ENCODE measurements at places on chromosomes 3 and 15. TPM values are rescaled to one million over a fixed set of nuclear protein-coding genes. Genes with fewer than 3 reads are reported as not detected.

DNA sequence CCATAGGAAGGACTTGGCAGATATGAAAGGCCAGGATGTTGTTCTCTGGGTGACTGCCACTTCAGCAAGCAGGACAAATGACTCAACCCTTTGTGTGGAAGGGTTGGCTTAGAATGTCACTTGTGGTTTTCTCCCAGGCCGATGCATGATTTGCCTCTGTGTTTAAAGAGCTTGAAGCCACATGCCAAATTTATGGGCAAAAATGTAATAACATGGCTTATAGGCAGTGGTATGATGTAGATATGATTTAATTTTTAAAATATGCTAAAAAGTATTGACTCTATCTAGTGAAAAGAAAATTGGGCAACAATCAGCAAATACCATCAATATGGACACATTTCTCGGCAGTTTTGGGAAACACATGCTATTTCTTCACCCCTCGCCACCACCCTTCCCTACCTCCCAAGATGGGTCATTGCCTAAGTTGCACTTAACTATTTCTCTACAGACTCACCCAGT lies 114.6 kb downstream of the CYP19A1 start:
- no peaks in the 10 kb centered on the region for H3K27me3 ChIP-seq
- no peaks in the 10 kb centered on the region for H3K36me3 ChIP-seq
- H3K27ac ChIP-seq, result peak overlapping the region; percentile 48
- H3K4me1 ChIP-seq, result peaks cover 25% of the 10 kb centered on the region
- DNase-seq, result peak; percentile 86

GRCh38 chr3:122314228-122314876 lies 10.7 kb upstream of the CSTA start:
- no peak overlapping the region for H3K4me3 ChIP-seq
- H3K27ac ChIP-seq, result no peak overlapping the region
- peaks cover 4% of the 10 kb centered on the region for H3K27me3 ChIP-seq
- DNase-seq, result no peak

DNA sequence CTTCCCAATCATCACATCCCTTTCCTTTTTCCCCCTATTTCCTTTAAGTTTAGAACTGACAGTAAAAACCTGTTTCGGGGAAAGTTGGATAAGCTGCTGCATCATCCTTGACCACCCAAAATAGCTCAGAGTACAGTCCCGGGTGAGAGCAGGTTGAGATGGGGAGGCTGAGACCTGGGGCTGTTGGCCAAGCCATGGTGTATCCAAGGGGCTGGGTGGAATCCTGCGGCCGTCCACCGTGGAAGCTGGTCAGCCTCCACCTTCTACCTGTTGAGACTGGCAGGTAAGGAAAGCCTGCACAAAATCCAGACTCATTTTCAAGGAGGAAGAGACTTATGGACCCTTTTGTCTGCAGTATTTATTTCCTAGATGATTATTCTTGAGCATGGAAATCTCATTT lies 128.2 kb upstream of the PLXNA1 start:
- H3K27ac ChIP-seq, result no peak overlapping the region
- no peak overlapping the region for H3K4me3 ChIP-seq
- no peaks in the 10 kb centered on the region for H3K4me1 ChIP-seq
- no peaks in the 10 kb centered on the region for H3K36me3 ChIP-seq

DNA sequence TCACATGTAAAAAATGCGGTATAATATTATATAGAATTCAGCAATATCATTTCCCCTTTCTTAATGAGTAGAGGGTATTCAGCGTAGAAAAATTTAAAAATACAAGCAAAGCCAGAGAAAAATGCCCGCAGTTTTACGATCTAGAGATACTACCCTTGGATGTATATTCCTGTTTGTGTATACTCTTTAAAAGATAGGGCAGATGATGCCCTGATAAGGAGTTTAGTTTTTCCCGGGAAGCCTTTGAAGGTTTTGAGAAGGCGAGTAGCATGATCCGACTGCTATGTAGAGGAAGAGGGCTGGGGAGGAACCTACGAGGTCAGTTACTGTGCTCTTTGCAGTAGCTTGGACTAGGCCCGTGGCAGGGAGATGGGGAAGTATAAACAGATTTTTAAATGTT lies 1.2 kb downstream of the YEATS2 start:
- no peaks in the 10 kb centered on the region for H3K4me1 ChIP-seq
- DNase-seq, result peak; percentile 43
- no peaks in the 10 kb centered on the region for H3K27me3 ChIP-seq
- H3K27ac ChIP-seq, result peak overlapping the region; percentile 75
- H3K36me3 ChIP-seq, result no peaks in the 10 kb centered on the region
- H3K4me3 ChIP-seq, result peak overlapping the region; percentile 86

- no peaks in the 10 kb centered on the region for H3K36me3 ChIP-seq
- no peak overlapping the region for H3K27ac ChIP-seq
- DNase-seq, result no peak
- H3K4me1 ChIP-seq, result no peaks in the 10 kb centered on the region
- no peak overlapping the region for H3K4me3 ChIP-seq
Observed at GRCh38 chr3:62289922-62290321, 83.4 kb downstream of the FEZF2 start.

The BSN gene
- polyA plus RNA-seq, result 0.01 TPM

The DUOXA2 gene
- polyA plus RNA-seq, result not detected

The EPHA3 gene
- polyA plus RNA-seq, result 0.23 TPM

The HRG gene
- polyA plus RNA-seq, result not detected

All from fibroblast of lung (primary cell).